ENCODE measurements at places on chromosomes 3 and 15.

DNA sequence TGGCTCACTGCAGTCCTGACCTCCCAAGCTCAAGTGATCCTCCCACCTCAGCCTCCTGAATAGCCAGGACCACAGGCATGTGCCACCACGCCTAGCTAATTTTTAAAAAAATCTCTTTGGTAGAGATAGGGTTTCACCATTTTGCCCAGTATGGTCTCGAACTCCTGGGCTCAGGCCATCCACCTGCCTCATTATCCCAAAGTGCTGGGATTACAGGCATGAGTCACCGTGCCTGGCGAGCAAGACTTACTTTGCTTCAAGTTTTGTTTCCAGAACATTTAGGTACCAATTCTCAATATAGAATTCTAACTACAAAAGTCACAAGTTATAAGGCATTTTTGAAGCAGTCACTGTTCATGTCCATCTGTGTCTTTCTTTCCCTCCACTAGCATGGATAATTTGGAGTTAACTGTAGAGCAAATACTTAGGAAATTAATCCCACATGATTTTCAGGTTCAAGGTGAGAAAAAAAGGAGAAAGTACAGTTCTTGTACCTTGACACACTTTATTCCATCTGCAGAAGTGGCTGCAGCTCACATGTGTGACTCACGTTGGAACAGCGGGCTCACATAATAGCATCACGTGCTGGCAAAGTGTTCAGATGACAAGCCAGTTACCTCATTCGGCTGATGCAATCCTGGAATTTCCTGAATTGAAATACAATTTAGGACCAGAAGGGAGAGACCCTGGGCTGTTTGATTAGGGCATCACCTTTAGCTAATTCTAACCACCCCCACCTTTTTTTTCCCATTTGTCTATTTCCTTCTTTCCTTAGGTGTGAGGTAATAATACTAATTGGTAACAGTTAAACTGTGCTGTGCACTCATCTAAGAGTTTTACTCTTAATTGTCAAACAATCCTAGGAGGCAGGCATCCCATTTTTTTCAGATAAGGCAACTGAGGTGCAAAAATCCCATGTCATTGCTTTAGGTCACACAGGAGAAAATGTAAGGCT is 46.9 kb upstream of the NEDD4 start:
- peak; percentile 49 for DNase-seq

DNA sequence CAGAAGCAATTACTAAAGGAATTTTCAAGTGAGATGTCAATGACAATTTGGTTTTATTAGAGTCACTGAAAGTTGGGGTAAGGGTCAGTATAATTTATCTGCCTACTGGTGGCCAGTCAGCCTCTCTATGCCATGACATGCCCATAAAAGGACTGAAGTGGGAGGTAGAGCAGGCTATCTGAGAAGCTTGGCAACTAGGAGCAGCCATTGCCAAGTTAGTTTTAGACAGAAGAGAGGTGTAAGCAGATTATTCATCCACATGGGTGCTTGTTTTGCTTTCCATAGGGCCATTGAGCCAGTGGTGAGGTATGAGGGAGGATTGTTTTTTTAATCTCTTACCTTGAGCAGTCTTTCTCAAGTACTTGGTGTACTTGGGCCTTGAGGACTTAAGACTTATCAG is 8.1 kb upstream of the RBP1 start:
- DNase-seq = no peak

DNA sequence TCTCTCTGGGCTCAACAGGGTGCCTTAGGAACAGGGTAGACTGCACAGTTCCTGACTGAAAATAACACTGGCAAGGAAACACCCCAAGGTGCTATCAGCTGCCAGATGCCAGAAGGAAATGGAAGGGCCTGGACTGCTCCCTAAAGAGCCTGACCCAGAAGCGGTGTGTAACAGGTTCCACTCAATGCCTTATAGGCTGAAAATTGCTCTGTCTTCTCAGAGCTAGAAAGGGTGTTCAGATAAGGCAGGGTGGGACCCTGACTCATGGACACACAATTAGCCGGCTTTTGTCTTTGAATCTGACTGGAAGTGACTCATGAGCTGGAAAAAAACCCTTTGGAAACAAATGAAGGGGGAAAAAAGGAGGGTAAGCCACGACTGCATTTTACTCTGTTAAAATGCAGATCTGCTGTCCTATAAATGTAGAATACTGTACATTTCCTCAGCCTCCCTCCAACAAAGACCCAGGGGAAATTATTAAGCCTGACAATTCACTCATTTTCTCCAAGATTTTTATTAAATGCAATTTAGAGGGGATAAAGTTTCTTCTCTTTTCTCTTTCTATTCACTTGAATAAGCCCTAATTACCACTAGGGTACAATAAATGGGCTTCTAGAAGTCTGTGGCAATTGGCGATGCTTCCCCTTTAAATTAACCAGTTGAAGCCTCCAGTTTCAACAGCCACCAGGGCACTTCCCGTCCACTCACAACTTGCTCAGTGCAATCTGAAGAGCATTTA is 160.2 kb upstream of the TBL1XR1 start:
- DNase-seq = no peak

GRCh38 chr3:40841131-40841530 is 316.4 kb downstream of the ZNF621 start:
- DNase-seq = no peak

- no peak for DNase-seq
Measured at GRCh38 chr3:105722943-105723556, 145.8 kb downstream of the CBLB start.

GRCh38 chr3:149080699-149081091 is 5.6 kb downstream of the HLTF start:
- no peak for DNase-seq

- no peak for DNase-seq
Measured at GRCh38 chr15:83616840-83617239, 37.1 kb upstream of the ADAMTSL3 start.

GRCh38 chr3:31832551-31832950 is 148.5 kb downstream of the OSBPL10 start:
- DNase-seq = no peak

GRCh38 chr15:44734839-44735481 is 1.4 kb upstream of the TRIM69 start:
- no peak for DNase-seq

DNA sequence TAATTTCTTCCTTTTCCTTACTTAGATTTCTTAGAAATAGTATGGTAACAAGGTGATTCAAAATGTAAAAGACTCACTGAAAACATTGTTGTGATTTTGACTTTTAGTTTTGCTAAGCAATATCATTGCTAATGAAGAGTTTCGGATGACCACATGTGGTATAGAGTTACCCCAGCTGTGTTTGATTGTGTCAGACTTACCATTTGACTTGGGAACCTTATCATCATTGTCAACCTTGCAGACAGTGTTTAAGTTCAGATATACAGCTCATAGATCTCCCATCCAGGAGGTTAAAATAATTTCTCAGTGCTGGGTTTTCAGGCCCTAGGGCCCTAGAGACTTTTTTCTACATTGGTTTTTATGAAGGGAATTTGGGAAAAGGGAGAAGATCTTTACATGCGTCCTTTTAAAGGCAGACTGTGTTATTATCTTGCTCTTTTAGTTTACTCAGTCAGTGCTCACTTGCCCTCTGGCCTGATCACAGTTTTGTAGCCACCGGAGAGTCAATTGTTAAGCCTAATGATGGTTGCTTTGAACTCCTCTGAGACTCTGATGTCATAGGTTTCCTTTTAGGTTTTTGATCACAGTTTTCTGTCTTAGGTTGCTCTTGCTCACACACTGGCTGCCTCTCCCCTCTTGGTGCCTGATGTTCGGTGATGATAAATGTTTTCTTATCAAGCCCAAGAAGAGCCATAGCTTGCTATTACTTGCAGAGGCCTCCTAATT is 133.5 kb upstream of the ZPLD1 start:
- DNase-seq = no peak

- peak; percentile 64 for DNase-seq
Measured at GRCh38 chr3:157127831-157128767, 31.8 kb downstream of the CCNL1 start.
